NCI-H226 (cell line): ENCODE measurements at places on chromosomes 5 and 9.
A peak's percentile ranks its signal among the peaks of the same experiment; 100 is the strongest.

- DNase-seq, result no peak
These were observed 16.8 kb downstream of the MACROH2A1 start for GRCh38 chr5:135382106-135382790.

DNA sequence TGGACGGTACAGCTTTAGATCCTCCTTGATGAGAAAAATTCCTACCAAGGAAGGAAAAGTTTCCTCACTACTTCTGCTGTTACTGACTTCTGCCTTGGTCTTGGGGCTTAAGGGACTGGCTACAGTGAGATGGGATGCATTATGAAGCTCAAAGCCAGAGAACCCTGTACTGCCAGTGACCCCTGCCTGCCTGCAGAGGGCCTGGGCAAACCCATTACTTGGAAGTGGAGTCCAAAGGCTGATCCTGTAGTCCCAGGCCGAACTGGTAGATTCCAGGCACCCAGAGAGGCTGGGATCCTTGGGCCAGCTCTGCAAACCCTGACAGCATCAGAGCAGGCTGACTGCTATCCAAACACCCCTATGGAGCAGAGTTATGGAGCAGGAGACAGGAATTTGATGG is 25.7 kb upstream of the NR5A1 start:
- no peak for DNase-seq

DNA sequence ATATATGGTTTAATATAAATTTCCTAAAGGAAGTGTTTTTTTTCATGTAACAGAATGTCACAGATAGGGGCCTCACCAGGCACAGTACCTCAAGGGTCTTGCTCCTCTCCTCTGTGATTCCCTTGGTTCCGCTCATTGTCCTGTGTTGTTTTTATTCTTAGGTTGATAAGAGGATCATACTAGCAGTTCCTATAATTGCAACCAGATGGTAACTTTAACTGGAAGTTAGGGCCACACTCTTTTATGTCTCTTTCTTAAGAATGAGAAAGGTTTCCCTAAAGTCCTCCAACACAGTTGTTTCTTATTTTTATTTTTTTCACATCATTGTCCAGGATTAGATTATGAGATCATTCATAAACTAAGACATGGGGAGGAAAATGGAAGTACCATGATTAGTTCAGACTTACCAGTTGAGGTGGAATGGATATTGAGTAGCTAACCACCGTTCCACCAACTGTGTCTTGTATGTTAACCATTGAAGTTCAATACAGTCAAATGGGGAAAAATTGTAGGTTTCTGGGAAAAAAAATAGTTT is 41.1 kb downstream of the FAM174A start:
- DNase-seq, result no peak

DNA sequence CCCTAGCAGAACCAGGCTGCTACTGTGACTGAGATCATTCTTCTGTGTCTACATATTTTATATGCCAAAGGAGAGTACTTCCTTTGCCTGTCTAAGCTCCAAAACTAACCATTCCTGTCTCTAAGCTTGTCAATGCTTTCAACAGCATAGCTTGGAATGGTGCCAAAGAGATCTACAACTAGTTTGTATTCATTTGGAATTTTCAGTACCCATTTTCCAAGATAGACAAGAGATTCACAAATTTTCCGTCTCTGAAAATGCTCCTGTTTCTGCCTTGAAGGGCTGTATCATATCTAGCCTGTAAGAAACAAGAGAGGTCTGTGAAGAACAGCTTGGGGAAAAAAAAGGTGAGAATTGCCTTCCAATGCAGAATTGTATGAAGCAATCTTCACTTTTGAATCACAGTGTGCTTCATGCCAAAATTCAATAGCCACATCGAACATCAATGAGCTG is 334.4 kb upstream of the ACTBL2 start:
- peak; percentile 55 for DNase-seq

DNA sequence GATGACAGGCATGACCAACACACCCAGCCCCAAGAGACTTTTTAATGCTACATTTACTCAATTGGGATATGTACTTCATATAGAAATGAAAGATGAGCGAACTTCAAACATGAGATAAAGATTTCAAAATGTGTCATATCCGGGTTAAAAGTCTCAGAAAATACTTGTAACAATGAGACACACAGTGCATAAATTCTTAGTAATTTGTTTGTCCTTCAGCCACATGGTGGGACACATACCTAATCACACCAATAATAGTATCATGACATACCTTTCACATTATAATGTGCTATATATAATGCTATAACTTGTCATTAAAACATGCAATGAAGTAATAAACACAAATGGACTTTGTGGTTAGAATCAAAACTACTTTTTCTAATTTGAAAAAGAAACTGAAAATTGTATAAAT is 204.7 kb upstream of the RFX3 start:
- DNase-seq, result no peak

DNA sequence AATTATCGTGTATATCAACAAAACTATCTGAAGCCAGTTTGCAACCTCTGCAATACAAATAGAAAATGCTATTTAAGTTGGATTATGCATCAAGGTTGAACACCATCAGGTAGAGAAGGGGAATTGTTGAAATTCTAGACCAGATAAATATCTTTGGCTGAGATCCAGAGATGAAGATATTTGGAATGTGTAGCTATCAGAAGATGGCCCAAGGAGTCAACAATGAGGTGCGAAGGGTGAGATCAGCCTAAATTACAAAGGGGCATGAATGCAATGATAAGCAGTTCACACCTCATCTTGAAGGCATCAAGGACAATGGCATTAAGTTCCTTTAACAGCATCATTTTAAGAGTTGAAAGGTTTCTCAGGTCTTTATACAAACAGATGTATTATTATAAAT is 572.1 kb upstream of the DMAC1 start:
- DNase-seq, result no peak

- DNase-seq, result no peak
These were observed 99.4 kb downstream of the CSNK1G3 start for GRCh38 chr5:123611406-123611709.

DNA sequence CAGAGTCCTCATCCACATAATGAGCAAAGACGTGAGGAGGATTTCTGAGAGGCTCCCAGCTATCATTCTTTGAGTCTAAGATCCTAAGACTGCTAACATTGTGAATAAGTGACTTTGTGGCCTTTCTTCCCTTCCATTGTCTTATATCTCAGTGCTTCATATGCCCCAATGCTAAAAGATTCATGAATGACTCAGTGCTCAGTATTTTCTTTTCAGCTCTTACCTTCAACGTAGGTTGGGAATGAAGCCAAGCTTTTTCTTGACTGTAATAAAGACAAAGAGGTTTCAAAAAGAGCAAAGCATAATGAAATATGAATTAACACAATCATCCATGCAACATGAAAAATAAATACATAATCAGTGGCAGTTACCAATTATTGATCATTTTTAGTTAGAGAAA is 146.4 kb downstream of the ENTREP1 start:
- no peak for DNase-seq

GRCh38 chr9:88011005-88011766 is 36.9 kb upstream of the CDK20 start:
- peak; percentile 21 for DNase-seq

- peak; percentile 90 for DNase-seq
These were observed 74.1 kb upstream of the SAP30L start for GRCh38 chr5:154371687-154372086.

GRCh38 chr5:148915224-148915817 is 88.9 kb downstream of the ADRB2 start:
- DNase-seq, result no peak

- no peak for DNase-seq
These were observed 107.8 kb upstream of the ATP10B start for GRCh38 chr5:160959804-160960203.

GRCh38 chr5:87949676-87950631 is 318.7 kb downstream of the TMEM161B start:
- no peak for DNase-seq

- DNase-seq, result peak; percentile 37
These were observed 314.7 kb downstream of the ENC1 start for GRCh38 chr5:74325866-74326265.
